ENCODE measurements at places on chromosomes 13 and 19. TPM values are rescaled to one million over a fixed set of nuclear protein-coding genes. Genes with fewer than 3 reads are reported as not detected.

Gene ATP4B
- total RNA-seq = not detected

Gene RNF113B
- total RNA-seq = not detected

Gene SIGLEC5
- total RNA-seq = not detected

Gene RNASEH2B
- total RNA-seq = 42.7 TPM

Gene SULT2A1
- not detected for total RNA-seq

Gene ELSPBP1
- total RNA-seq = not detected

Gene NXNL1
- 0.33 TPM for total RNA-seq

Gene ZNF439
- total RNA-seq = 4.8 TPM

Gene DHPS
- 50.8 TPM for total RNA-seq

Gene TMEM255B
- 7.7 TPM for total RNA-seq

Gene PRSS57
- not detected for total RNA-seq

Gene POSTN
- total RNA-seq = 52.1 TPM

Gene IRF2BP1
- total RNA-seq = 18.5 TPM

Gene UPF1
- 32.3 TPM for total RNA-seq

Gene C1QTNF9B
- total RNA-seq = 2.1 TPM

Gene KIR3DL2
- not detected for total RNA-seq

- no peak overlapping the region for H3K27ac ChIP-seq
- H3K4me3 ChIP-seq = no peak overlapping the region
- DNase-seq = no peak
- H3K4me1 ChIP-seq = no peaks in the 10 kb centered on the region
- peaks cover under 1% of the 10 kb centered on the region for H3K27me3 ChIP-seq
Observed at GRCh38 chr13:43139211-43139610, 115.8 kb downstream of the DNAJC15 start.

GRCh38 chr19:49020931-49021895 lies 2.9 kb downstream of the CGB3 start:
- H3K27me3 ChIP-seq = peaks cover 34% of the 10 kb centered on the region
- DNase-seq = no peak
- H3K27ac ChIP-seq = no peak overlapping the region
- H3K4me3 ChIP-seq = no peak overlapping the region

DNA sequence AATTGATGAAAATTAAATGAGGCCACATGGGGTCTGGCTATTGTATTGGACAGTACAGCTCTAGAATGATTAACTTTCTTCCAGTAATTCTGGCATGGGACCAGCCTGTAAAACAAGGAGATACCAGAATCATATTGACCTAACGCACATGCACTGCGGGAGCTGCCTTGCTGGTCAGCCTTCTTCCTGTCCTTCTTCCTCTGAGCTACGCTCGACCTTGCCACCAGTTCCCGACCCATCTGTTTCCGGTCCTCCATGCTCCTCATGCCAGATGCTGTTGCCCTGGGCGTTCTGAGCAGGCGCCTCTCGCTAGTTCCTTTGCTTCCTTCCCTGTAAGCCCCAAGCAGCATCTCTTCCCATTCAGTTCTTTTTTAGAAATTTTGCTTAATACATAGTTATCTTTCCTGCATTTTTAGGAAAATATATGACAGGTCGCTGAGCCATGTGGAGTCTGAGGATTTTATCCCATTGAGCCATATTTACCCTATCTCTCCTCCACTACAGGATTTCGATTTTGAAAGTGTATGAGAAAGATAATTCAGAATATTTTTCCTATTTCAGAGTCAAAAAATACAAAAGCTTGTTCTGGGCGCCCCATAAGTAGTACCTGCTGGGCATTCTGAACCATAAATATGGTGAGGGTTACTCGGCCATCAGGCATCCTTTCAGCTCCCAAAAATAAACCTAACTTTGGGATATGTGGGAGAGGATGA lies 38.6 kb downstream of the TNFRSF19 start:
- DNase-seq = peak; percentile 59
- peak overlapping the region; percentile 77 for H3K27ac ChIP-seq
- peaks cover 43% of the 10 kb centered on the region for H3K4me1 ChIP-seq

DNA sequence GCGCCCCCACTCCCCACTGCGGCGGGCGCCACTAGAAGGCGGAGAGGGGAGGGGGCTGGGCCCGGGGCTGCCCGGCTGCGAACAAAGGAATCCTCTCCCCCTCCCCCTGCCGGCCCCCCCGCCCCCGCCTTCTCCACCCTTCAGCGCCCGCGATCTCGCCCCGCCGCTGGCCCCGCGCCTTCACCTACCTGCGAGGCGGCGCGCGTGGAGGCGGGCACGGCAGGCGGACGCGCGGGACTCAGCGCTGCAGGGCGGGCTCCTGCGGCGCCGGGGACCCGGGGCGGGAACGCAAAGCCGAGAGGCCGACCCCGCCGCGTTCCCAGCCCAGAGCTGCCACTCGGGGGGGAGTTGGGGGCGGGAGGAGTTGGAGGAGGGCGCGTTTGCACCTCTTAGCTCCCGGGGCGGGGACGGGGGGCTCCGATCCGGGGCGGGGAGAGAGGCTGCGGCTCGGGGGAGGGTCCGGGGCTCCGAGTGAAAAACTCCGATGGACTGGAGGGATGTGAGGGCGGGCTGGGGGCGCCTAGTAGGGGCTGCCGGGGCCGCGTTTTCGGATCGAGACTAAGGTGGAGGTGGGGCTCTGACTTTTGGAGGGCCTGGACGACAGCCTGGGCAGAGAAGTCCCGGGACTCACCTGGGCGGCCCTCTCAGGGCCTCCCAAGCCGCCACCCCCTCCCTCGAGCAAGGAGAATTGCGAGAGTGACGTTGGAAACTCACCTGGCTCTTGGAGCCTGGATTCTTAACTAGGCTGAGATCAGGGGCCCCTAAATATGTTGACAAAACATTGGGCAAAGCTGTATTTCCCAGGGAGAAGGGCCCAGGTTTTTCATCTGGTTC lies at the start of gene FBN3:
Gene FBN3 (minus strand): TSS at position 332 of the 834 bp plus-strand sequence. CDS start 2,112 bp downstream, outside the sequence.
- peaks cover 76% of the 10 kb centered on the region for H3K27me3 ChIP-seq
- H3K4me1 ChIP-seq = peaks cover 19% of the 10 kb centered on the region
- no peak for DNase-seq
- peak within 1 kb of the TSS; percentile 53 for H3K4me3 ChIP-seq
- H3K27ac ChIP-seq = no peak within 1 kb of the TSS

- H3K27ac ChIP-seq = no peak overlapping the region
- DNase-seq = no peak
- H3K4me3 ChIP-seq = no peak overlapping the region
- H3K27me3 ChIP-seq = no peaks in the 10 kb centered on the region
Observed at GRCh38 chr13:60727140-60727539, 330.1 kb downstream of the TDRD3 start.

- peak within 1 kb of the TSS; percentile 71 for H3K4me3 ChIP-seq
- H3K4me1 ChIP-seq = peaks cover 11% of the 10 kb centered on the region
- peak; percentile 33 for DNase-seq
- H3K36me3 ChIP-seq = no peaks in the 10 kb centered on the region
- peaks cover 15% of the 10 kb centered on the region for H3K27me3 ChIP-seq
Observed at GRCh38 chr19:23116802-23117571, at the start of gene ZNF730. ZNF730 (plus strand) TSS chr19:23117025; CDS start chr19:23117174, 149 bp downstream.

- no peaks in the 10 kb centered on the region for H3K4me1 ChIP-seq
- no peak overlapping the region for H3K27ac ChIP-seq
- H3K4me3 ChIP-seq = no peak overlapping the region
- no peak for DNase-seq
Observed at GRCh38 chr13:76029088-76029487, 393.0 kb downstream of the LMO7 start.

GRCh38 chr13:108313382-108313781 lies 43.9 kb downstream of the TNFSF13B start:
- H3K27ac ChIP-seq = no peak overlapping the region
- no peaks in the 10 kb centered on the region for H3K27me3 ChIP-seq
- H3K4me1 ChIP-seq = peaks cover 7% of the 10 kb centered on the region
- DNase-seq = no peak
- H3K36me3 ChIP-seq = peaks cover 3% of the 10 kb centered on the region

DNA sequence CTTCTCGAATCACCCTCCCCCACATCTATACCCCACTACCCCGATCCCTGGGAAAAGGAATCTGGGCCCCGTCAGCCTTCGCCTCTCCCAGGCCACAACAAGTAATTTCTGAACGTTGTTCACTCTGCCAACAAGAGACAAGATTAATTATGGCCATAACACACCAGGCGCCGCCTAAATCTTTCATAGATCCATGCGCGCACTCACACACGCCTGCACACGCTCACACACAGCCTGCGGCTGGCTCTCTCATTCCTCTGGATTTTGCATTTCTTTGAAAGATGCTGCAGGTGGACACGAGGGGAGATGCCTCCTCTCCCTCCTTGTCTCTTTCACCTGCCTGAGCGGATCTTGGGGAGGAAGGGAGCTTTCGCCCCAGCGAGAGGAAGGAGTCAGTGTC lies 17.1 kb downstream of the ZNRF4 start:
- no peaks in the 10 kb centered on the region for H3K36me3 ChIP-seq
- H3K4me1 ChIP-seq = peaks cover 2% of the 10 kb centered on the region
- H3K27me3 ChIP-seq = peaks cover 55% of the 10 kb centered on the region
- no peak overlapping the region for H3K4me3 ChIP-seq

- peak overlapping the region; percentile 61 for H3K4me3 ChIP-seq
- no peak overlapping the region for H3K27ac ChIP-seq
- peak; percentile 81 for DNase-seq
- H3K4me1 ChIP-seq = peaks cover 18% of the 10 kb centered on the region
- H3K27me3 ChIP-seq = peaks cover 31% of the 10 kb centered on the region
- peaks cover 13% of the 10 kb centered on the region for H3K36me3 ChIP-seq
Observed at GRCh38 chr19:17282488-17283125, 906 bp downstream of the ANKLE1 start.

GRCh38 chr19:5406816-5407215 lies 48.4 kb upstream of the ZNRF4 start:
- DNase-seq = no peak
- no peaks in the 10 kb centered on the region for H3K4me1 ChIP-seq
- no peak overlapping the region for H3K4me3 ChIP-seq
- H3K27me3 ChIP-seq = peaks cover 33% of the 10 kb centered on the region
- no peak overlapping the region for H3K27ac ChIP-seq
- no peaks in the 10 kb centered on the region for H3K36me3 ChIP-seq

DNA sequence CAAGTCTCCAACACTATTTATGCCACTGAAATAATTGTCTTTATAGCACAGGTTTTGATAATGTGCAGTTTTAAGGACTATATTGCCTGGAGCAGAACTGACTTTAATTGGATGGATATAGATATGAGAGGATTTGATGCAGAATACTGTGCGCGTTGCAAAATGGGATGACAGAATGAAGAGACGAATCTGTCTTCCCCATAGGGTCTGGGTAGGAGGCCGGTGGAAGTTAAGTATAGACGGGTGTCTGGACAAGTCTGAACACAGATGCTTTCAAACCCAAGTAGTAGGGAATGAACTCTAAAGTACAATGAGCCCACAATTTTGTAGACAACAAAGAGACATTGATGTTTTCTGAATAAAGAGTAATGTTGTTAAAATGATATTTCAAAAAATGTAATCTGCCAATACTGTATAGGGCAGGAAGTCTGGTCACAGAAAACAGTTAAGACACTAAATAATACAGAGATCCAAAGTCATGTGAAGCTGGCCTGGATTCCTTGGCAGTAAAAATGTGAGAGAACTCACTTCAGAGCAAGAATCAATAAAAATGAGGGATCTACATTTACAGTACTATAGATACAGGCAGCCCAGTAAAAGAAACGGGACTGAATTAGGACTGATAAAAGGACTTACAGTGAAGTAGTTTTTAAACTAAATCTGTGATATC lies 125.5 kb downstream of the ENOX1 start:
- H3K4me1 ChIP-seq = peaks cover 33% of the 10 kb centered on the region
- DNase-seq = no peak
- no peak overlapping the region for H3K27ac ChIP-seq
- no peak overlapping the region for H3K4me3 ChIP-seq
- no peaks in the 10 kb centered on the region for H3K36me3 ChIP-seq
- no peaks in the 10 kb centered on the region for H3K27me3 ChIP-seq

- no peak for DNase-seq
- H3K4me3 ChIP-seq = no peak overlapping the region
- peaks cover 27% of the 10 kb centered on the region for H3K4me1 ChIP-seq
- peaks cover 73% of the 10 kb centered on the region for H3K36me3 ChIP-seq
- no peak overlapping the region for H3K27ac ChIP-seq
Observed at GRCh38 chr19:16208064-16208759, 10.5 kb downstream of the AP1M1 start.

DNA sequence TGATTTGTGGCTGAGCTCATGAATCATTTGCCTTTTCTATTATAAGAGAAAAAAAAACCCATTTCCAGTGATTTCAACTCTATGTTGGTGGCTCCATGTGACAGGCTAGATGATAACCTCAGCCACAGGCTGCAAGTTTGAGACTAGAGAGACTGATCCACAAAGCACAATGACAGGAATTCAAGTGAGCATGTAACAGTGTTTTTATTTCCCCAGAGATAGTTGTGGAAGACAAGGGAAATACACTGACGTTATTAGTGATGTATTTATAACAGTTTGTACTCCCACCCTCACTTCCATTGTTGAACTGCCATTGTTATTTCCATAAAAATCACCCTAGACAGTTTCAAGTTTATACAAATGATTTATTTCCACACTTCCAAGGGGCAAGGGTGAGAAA lies 27.9 kb upstream of the EDNRB start:
- H3K36me3 ChIP-seq = no peaks in the 10 kb centered on the region
- no peak for DNase-seq
- H3K4me3 ChIP-seq = no peak overlapping the region
- H3K27me3 ChIP-seq = no peaks in the 10 kb centered on the region
- peaks cover 8% of the 10 kb centered on the region for H3K4me1 ChIP-seq

- DNase-seq = peak; percentile 97
- H3K36me3 ChIP-seq = no peaks in the 10 kb centered on the region
- H3K27ac ChIP-seq = peak overlapping the region; percentile 93
- peak overlapping the region; percentile 64 for H3K4me3 ChIP-seq
- H3K27me3 ChIP-seq = no peaks in the 10 kb centered on the region
- peaks cover 48% of the 10 kb centered on the region for H3K4me1 ChIP-seq
Observed at GRCh38 chr19:45444318-45445041, 20.8 kb upstream of the ERCC1 start.
